ENCODE measurements at places on chromosomes 2 and 18. TPM values are rescaled to one million over a fixed set of nuclear protein-coding genes. Genes with fewer than 3 reads are reported as not detected.

GRCh38 chr2:20599861-20600461, 50.9 kb downstream of the HS1BP3 start:
- no peak for DNase-seq

- DNase-seq, result no peak
Measured at GRCh38 chr18:49177071-49177470, 226.3 kb upstream of the SMAD7 start.

- peak; percentile 60 for DNase-seq
Measured at GRCh38 chr18:77000527-77000926, 132.1 kb downstream of the MBP start.

DNA sequence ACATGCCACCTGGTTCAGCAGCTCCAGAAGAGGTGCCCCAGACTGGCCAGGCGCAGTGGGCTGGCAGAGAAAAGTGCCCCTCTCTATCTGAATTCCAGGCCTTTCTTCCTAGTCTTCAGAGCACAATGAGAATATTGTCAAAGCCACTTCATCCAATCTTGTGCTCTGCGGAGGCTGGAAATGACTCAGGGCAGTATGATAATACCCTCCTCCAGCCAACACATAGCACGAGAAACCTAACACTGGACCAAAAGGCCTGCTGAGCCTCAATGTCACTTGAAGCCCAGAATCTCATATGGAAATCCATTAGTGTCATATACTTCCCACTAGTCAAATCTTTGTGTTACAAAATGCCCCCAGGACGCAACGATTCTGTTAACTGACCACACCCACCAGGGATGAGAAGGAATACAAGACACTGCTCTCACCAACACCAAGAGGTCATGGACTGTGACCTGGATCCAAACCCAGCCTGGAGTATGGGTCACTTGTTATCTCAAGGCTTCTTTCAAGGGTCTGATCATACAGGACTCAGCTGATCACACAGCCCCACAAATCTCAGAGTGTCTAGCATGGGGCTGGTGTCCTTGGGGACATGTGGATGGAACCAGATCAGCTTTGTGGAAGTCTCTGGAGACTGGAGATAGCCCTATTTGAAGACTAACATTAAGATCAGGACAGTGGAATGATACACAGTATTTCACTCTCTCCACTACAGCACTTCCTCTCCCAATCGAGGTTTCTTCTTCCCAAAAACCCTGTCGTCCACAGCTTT, 10.1 kb downstream of the KIF3C start:
- no peak for DNase-seq

DNA sequence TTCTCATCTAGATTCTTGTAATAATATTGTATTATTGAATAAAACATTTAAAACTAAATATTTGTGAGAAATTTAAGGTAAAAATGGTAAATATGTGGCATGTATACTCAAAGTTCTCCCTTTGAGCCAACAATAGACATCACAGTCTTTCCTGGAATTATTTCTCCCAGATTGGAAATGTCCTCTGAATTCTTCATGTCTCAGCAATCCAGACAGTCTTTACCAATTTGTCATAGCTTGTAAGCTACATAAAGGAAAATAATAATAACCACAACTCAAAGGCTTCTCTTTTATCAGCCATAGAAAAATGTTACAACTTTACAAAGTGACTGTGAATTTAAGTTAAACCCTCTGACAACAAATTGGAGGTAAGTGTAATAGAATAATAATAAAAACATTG, 784.9 kb downstream of the EPHA4 start:
- DNase-seq, result no peak

Gene NT5C1B
- total RNA-seq, result not detected

Gene OR6B3
- total RNA-seq, result not detected

Gene COL3A1
- 321 TPM for total RNA-seq

Gene DSC3
- not detected for total RNA-seq

Gene ASB18
- total RNA-seq, result not detected

Gene DAPL1
- total RNA-seq, result not detected

Data from mucosa of descending colon (tissue), 3 donors.